ENCODE measurements at places on chromosomes 4 and X.

DNA sequence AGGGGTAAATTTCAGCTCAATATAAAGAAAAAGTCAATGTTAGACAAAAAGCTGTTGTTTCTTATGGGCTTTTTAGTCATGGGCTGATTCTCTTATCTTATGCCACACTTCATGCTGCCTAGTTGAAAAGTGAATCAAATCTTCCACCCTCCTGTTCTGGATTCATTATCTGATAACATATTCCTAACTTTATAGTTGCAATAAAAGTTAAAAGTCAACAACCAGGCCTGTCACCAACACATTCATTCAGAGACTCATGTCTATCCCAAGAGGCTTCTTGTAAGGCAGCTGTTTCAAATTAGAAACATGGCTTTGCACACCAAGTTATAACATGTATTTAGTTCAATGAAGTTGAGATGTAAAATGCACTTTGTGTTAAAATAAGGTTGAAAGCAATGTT, 243.8 kb downstream of the ADAMTS3 start:
- DNase-seq = no peak

DNA sequence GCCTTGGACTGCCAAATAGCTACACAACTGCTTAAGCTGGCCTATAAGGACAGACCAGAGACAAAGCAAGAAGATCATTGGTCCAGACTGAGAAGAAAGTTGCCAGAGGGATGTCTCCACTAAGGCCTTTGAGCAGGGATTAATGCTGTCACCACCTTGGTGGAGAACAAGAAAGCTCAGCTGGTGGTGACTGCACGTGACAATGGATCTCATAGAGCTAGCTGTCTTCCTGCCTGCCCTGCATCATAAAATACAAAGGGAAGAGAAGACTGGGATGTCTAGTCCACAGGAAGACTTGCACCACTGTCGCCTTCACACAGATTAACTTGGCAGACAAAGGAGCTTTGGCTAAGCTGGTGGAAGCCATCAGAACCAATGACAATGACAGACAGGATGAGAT, 40.5 kb upstream of the FAM120C start:
- DNase-seq = no peak

DNA sequence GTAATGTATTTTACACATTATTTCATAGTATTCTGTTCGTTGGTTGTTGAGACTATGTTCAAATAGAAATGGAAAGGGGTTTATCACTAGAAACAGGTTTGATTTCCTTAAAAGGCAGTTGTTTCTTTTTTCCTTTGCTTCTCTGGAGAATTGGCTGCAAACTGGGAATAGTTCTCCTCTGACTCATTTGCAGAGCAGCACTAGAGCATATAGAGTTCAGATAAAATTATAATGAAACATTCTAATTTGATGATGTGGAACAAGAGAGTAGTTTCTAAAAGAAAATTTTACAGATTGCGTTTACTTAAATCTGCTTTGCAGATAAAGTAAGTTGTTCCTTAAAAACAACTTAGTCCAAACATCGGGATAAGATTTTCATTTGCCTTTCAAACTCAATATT, 29.7 kb downstream of the SYNPO2 start:
- DNase-seq = no peak

DNA sequence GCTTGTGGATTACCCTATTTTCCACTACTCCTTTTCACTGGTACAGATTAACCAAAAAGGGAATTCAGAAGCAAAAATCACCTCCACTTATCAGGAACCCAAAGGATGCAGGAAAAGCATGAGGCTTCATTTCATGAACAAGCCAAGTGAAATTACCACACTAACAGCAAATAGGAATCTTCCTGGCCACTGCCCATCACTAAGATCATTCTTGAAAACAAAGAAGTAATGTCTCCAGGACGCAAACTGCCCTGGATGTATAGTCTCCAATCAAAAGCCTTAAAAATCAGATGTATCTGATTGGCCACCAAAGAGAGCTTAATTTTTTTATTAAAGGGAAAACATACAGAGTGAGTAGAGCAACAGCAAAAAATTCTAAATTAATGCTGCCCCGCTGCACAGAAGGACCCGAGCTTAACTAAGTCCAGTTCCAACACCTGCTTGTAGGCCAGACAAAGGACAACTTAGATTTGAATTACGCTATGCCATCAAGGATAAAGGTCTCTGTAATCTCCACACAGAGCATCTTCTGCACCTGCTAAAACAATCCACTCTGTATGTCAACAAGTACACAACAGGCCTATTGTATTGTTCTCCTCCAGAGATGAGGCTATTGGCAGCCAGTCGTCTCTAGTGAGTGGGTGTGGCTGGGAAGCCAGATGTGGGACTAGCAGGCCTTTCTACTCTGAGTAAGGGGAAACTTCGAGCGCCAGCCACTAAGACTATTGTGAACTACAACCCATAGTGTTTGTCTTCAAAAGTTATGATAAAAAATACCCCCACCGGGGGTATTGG, 12.4 kb downstream of the ZDHHC9 start:
- DNase-seq = no peak

GRCh38 chrX:150690126-150690525, 3.1 kb upstream of the MTMR1 start:
- no peak for DNase-seq

DNA sequence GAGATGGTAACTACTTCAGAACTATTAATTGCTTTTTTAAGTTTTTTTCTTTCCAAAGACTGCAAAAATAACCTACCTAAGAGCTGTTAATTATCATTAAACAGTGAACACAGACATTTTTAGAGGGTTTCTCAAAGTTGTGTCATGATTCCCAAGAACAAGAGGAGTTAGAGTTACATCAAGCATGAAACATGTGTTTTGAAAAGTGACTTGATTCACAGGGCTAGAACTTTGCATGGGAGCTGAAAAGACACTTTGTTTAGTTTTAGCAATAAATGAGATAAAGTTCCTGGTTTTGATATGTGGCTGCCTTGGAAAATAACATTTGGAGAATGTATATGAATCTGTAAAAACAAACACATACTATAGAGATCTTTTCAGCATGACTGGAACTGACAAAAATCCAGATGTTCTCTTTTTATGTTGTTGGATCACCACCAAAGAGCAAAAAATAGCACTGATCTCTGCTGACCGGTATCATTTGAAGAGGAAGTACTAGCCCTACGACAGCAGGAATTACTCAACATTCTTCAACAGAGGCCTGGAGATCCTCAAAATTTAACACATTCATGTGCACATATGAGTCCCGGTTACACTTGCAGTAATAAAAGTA, 173.0 kb upstream of the PCDH18 start:
- DNase-seq = no peak

DNA sequence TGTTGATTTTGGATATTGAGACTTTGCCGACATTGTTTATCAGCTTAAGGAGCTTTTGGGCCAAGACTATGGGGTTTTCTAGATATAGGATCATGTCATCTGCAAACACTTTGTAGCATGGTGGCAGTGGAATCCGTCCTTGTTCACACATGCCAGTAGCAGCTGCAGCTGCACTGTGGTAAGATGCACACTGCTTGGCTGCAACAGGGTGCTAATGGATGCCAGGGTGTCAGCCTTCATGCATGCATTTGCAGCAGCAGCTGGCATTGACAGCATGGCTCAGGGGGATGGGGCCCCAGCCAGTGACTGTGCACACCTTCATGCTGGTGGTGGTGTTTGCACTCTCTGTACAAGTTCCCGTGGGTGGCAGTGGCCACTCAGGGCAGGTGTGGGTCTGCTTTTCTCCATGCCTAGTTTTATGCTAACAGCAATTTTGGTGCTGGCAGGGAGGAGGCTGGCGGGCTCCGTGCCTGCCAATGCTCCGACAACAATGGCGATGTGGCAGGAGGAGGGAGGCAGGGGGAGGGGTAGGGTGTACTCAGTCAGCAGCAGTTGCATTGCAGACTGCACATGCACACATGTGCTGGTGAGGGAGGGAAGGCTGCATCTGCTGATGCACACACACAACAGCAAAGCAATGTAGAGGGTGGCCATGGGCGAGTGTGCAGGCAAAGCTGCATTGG, 37.5 kb downstream of the BEX3 start:
- DNase-seq = no peak

GRCh38 chr4:158065176-158065575, 107.6 kb downstream of the GASK1B start:
- DNase-seq = no peak

GRCh38 chr4:17580969-17581368, 4.0 kb downstream of the LAP3 start:
- DNase-seq = no peak

DNA sequence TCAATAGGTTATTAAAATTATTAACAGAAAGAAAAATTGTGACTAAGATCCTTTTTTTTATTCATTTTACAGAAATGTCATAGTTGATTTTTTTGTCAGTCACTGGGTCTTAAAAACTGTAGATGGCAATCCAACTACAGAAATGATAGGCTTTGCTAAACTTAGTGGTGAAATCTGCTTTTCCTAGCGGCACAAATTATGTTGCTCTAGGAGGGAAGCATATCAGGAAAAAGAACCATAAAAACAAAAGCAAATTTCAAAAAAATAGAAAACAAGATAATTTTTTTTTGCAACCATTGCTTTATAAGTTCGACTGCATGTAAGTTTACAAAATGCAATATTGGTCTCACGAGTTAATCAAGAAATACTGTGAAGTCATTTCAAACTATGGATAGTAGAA, 443.5 kb upstream of the IGFBP7 start:
- DNase-seq = no peak

DNA sequence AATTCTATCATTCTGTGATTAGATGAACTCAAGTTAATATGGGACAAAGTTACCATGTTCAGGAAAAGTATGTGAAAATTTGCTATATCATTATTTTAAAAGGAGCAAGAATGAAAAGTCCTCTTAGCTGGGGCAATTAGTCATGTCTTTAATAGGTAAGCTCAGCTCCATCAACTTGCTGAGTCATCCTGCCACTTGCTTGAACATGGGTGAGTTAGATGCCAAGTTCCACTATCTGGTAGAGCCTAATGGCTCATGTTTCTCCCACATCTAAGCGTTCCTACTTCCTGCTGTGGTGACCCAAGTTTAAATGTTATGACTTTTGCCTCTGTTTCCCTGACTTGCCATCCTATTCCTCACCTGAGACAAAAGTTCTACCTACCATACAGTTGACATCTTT, 276.8 kb downstream of the ZNF674 start:
- no peak for DNase-seq
